Fibroblast of mammary gland (primary cell): ENCODE measurements at places on chromosomes 6 and 20.
A peak's percentile ranks its signal among the peaks of the same experiment; 100 is the strongest.

DNA sequence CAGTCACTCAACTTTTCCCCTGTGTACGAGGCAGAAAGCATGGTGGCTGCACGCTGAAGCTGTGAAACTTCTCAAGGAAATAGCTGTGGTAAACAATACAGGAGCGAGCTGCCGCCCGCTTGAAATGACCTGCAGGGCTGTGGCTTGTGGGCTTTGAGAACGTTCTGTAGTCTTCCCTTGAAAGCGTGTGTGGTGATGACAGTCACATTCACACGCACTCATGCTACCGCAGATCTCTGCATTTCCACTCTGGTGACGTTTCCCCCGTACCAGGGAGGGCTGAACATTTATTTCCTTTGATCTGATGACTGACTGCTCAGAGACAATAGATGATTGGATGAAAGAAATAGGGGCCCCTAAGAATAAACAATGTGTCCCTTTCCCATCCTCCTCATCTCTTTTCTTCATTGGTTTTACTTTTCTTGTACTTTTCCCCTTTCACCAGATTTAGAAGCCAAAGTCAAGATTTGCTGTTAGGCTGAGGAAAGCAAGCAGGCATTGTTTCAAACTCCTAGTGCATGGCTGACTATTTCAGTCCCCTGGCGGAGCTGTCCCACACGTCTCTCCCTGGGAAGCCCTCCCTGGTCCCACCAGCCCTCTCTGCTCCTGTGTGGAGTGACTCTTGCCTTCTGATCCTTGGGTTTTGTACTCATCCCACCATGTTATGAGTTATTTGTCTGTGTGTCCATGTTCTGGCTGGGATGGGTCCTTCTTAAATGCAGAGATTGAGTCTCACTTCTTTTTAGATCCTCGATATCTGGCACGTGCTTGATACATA lies 3.9 kb downstream of the SYTL3 start:
- DNase-seq = no peak

- no peak for DNase-seq
Observed at GRCh38 chr20:33811776-33812151, 616 bp downstream of the CHMP4B start.

- no peak for DNase-seq
Observed at GRCh38 chr6:122116835-122117627, 282.4 kb upstream of the HSF2 start.

DNA sequence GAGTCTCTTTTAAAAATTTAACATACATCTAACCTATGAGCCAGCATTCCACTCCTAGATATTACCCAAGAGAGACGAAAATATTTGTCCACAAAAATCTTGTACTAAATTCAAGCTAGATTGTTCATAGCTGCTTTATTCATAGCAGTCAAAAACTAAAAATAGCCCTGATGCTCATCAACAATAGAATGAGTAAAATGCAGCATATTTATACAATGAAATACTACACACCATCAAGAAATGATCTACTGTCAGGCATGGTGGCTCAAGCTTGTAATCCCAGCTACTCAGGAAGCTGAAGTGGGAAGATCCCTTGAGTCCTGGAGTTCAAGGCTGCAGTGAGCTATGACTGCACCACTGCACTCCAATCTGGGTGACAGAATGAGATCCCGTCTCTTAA lies 22.0 kb upstream of the SRC start:
- peak; percentile 82 for DNase-seq

- DNase-seq = peak; percentile 41
Observed at GRCh38 chr6:117483645-117484016, 1.2 kb downstream of the DCBLD1 start.

GRCh38 chr6:156474507-156475120 lies 302.6 kb upstream of the ARID1B start:
- DNase-seq = no peak

- DNase-seq = peak; percentile 7
Observed at GRCh38 chr6:127879685-127880084, 21.2 kb downstream of the THEMIS start.

DNA sequence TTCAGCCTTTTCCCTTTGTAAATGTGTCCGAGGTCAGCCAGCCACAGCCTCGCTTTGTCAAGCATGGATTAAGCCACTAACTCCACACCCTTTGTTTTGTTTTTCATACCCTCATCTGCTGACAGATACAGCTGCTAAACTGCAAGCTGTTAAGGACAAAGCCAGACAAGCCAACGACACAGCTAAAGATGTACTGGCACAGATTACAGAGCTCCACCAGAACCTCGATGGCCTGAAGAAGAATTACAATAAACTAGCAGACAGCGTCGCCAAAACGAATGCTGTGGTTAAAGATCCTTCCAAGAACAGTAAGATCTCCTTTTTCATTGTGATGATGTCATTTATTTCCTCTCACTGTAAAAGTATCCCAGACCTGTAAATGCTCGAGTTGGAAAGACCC lies 269.3 kb downstream of the ARHGAP18 start:
- peak; percentile 51 for DNase-seq

DNA sequence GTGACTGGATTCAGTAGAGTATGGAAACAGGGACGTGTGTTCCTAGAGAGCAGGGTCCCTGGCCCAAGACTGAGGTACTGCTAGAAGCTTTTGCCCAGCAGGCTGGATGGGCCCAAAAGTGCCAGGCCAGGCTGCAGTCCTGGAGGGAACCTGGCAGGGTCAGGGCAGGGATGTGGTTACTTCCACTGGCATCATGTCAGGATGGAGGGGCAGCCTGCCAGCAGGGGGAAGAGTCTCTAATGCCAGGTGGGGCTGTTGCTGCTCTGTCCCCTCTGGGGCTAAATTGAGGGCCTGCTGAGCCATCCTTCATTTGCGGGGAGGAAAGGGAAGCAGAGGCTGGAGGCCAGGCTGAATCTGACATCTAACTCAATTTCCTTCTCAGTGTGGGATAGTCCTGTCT lies 17.2 kb downstream of the ZDHHC14 start:
- DNase-seq = no peak

GRCh38 chr20:53873230-53873604 lies 197.2 kb downstream of the BCAS1 start:
- DNase-seq = no peak

- DNase-seq = peak; percentile 66
Observed at GRCh38 chr20:60255866-60256265, 297.6 kb downstream of the CDH26 start.

GRCh38 chr6:72418495-72418894 lies 203.4 kb upstream of the KCNQ5 start:
- peak; percentile 69 for DNase-seq

DNA sequence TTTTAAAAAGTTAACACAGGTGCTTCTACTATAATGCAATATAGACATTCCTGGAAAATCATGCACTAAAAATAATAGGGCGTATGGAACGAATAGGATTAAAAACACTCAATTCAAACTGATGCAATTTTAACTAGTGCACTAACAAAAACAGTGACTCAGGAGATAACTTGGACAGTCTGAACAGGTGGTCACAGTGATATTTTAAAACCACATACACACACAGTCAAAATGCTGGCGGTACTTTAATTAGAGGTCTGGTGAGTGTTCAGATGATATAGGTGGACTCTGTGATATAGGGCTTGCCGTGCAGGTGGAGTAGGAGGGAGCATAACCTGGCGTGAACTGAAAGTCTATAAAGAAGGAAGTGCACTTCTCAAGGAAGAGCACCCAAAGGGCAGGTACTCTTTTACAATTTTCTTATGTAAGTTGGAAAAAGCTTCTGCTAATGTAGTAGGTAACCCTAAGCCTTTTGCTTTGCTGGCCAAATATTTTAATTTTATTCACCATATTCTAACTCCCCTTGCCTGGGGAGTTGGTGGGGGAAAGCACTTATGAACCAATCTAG lies 41.9 kb upstream of the PLN start:
- DNase-seq = no peak

- peak; percentile 85 for DNase-seq
Observed at GRCh38 chr6:138410972-138411880, 7.2 kb downstream of the HEBP2 start.

- DNase-seq = no peak
Observed at GRCh38 chr6:45631396-45631795, 253.7 kb upstream of the SUPT3H start.

GRCh38 chr6:20454204-20454824 lies 52.6 kb downstream of the E2F3 start:
- no peak for DNase-seq

DNA sequence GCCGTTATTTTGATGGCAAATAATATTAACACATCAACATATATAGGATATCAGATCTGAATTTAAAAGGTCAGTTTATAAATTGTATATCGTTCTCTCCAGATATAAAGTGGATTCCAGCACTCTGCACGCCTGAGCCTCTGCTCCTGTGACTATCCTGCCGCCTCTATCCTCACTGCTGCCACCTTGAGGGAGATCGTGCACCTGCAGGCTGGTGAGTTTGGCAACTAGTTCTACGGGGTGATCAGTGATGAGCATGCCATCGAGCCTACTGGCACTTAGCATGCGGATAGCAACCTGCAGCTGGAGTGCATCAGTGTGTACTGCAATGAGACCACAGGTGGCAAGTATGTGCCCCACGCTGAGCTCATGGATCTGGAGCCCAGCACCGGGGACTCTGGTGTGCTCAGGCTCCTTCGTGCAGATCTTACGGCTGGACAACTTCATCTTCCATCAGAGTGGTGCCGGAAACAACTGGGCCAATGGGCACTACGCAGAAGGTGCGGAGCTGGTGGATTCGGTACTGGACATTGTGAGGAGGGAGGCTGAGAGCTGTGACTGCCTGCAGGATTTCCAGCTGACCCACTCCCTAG lies 84.9 kb downstream of the FBXO5 start:
- DNase-seq = peak; percentile 55
